Epithelial cell of prostate (primary cell): ENCODE measurements at places on chromosomes 1 and 21.

DNA sequence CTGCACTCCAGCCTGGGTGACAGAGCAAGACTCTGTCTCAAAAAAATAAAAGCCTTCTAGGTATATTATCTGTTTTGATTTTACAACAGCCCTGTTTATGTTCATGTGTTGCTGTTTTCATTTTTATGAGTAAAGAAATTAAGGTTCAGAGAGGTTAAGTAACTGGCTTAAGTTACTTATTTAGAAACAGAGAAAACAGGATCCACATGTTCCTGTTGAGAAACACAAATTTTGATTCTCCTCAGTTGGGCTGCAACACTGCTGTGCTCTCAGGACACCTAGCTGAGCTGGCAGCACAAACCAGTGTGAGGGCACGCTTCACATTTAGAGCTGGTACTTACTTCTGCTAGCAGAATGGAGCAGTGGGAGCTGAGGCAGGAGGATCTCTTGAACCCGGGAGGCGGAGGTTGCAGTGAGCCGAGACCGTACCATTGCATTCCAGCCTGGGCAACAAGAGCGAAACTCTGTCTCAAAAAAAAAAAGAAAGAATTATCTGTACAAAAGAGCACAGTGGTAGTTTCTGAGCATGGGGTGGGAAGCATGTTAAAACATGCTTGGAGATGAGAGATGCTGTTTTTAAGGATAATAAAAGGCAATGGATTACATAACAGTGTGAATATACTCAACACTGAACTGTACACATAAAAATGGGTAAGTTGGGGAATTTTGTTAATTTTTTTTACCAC, 2.4 kb downstream of the SPRTN start:
- no peak for DNase-seq

DNA sequence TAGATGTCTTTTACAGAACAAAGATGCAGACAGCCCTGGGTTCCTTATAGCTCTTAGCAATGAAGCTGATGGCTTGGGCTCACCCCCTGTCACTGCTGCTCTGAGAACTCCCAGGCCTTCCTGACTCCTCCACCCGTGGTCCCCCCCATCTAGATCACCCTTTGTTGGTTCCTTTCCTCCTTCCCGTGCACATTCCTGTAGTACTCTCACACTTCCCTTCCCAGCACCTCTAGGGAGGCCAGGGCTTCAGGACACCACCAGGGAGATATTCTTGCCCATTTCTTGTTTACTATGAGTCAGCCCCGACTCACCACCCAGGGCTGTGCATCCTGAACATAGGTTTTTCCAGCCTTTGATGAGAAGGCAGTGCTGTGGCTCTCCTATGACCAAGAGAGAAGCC, 14.4 kb upstream of the NOS1AP start:
- DNase-seq: peak; percentile 70

DNA sequence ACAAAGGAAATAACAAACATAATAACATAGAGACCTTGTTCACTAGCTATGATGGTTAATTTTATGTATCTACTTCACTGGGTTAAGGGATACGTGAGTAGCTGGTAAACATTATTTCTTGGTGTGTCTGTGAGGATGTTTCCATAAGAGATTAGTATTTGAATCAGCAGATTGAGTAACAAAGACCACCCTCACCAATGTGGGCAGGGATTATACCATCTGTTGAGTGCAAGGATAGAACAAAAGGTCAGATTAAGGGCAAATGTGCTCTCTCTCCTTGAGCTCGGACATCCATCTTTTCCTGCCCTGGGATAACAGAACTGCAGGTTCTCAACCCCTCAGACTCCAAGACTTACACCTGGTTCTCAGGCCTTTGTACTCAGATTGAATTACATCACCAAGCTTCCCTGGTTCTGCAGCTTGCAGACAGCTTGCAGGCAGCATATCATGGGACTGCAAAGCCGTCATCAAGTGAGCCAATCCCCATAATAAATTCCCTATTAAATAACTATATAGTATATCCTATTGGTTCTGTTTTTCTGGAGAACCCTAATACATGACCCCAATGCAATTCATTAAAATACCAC, 9.2 kb downstream of the SPATA6 start:
- DNase-seq: no peak

GRCh38 chr1:52259886-52260285, 106.1 kb downstream of the CC2D1B start:
- DNase-seq: no peak

GRCh38 chr1:244713332-244713731, 60.4 kb downstream of the DESI2 start:
- DNase-seq: no peak

DNA sequence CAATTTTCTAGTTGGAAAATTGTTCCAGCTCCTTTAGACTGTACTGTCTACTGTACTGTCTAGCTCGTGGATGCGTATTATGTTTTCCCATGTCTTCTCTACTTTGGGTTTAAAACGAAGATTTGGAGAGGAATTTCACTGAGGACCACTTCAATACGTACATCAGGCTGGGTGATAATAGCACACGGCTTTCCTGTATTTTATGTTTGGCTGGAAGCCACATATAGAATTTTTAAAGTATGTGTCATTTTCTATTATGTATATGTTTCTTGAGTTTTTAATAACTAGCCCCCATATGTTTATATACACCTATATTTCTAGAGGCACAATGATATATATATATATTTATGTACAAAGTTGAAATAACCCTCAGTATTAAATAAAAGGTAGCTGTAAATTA, 226.4 kb downstream of the GREM2 start:
- DNase-seq: no peak
